ENCODE measurements at places on chromosomes 4 and X.

- no peak for DNase-seq
Measured at GRCh38 chr4:100124715-100125114, 65.6 kb downstream of the DDIT4L start.

GRCh38 chrX:21705225-21705624 lies 47.1 kb upstream of the KLHL34 start:
- DNase-seq, result no peak

- DNase-seq, result no peak
Measured at GRCh38 chr4:1294891-1295290, 5.2 kb downstream of the MAEA start.

DNA sequence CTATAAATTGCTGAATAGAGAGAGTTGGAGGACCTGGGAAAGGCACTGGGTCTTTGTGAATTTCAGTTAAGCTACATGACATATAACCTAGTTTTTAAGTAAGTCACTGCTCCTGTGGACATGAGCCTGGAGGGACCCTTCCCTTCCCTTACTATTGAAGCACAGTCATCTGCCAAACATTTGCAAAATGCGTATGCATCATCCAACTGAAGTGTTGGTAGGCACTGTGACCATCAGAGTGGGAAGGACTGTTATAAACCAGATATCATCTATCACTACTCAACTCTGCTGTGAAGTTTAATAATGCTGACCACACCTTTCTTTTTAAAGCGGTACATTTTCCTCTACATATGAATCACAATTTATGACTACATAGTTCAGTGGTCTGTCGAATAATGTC lies 5.2 kb downstream of the GABRA3 start:
- DNase-seq, result no peak

- DNase-seq, result no peak
Measured at GRCh38 chr4:85166318-85166717, 199.8 kb upstream of the WDFY3 start.

- no peak for DNase-seq
Measured at GRCh38 chr4:13365195-13365594, 118.9 kb downstream of the RAB28 start.

GRCh38 chr4:5933996-5934831 lies 41.3 kb upstream of the CRMP1 start:
- no peak for DNase-seq

DNA sequence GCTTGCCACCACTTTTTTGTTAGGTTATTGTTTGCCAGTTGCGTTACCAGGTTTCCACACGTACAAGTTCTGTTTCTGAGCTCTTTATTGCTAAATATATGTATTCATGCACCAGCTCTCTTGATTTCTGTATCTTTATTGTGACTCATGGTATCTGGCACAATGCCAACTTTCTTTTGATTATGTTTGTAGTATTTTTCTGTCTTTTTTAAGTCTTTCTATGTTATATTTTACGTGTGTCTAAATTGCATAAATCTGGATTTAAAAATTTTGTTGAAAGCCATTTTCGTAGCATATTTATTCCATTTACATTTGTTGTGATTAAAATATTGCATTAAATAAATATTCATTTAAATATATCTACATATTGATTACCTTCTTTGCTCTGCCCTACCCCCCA lies 73.8 kb downstream of the KDM6A start:
- no peak for DNase-seq

- DNase-seq, result no peak
Measured at GRCh38 chrX:97367125-97367524, 483.4 kb downstream of the RPA4 start.

- no peak for DNase-seq
Measured at GRCh38 chr4:3416821-3417221, 24.9 kb upstream of the HGFAC start.

DNA sequence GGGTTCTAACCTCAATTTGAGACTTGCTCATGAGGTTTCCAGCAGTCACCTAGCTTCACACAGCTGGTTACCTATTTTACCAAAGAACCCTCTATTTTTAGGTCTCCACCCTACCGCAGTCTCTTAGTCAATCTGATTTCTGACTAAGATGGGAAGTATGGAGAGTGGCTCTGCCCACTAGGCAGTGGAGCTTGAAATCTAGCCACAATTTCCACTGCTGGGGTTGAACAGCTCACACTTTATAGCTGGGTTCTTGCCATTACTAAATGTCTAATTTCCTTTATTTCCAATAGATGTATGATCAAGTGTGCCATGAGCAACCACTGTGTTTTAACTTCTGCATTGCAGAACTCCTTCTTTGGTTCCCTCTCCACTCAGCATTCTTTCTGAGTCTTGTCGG lies 43.1 kb downstream of the GASK1B start:
- DNase-seq, result no peak

DNA sequence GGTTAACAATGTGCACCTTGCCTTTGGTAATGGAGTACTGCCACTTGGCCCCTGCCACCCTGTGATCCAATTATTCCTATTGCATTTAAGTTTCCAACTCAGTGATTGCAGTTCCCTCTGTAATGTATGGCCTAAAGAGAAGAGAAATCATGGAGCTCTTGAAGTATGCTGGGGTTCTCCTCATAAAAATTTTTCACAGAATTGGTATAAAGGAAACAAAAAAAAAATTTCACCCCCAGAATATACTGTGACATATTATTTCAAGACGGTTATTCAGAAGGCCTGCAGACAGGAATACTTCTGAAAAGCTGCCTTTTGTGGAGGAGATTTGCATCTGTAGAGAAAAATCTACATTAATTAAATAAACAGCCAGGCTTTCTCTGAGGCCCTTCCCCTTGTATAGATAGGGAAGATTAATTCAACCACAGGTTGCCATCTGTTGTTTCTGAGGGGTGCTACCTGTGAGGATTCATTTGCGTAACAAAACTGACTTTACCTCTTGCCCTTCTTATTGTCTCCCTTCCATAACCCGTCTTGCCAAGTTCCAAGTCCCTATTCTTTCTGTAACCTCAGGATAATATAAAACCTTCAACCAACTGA lies 94.8 kb upstream of the LANCL3 start:
- DNase-seq, result no peak

- no peak for DNase-seq
Measured at GRCh38 chrX:101223226-101223625, 3.6 kb downstream of the DRP2 start.

DNA sequence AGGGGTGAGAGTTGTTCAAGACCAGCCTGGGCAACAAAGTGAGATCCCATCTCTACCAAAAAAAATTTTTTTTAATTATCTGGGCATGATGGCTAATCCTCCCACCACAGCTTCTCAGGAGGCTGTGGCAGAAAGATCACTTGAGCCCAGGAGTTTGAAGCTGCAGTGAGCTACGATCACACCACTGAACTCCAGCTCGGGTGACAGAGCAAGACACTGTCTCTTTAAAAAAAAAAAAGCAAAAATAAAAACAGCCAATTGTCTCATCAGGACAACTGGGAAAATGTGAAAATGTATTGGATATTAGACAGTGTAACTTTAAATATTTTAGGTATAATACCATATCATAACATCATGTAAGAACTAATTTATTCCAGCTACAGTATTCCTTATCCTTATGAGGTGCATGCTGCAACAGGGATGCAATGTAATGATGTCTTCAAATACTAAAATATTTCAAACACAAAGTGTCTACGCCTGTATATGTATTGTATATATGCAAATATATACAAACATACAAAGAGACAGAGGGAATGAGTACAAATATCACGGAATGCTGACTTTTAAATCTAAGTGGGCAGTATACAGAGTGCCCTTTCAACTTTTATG lies 17.2 kb downstream of the FAM13A start:
- DNase-seq, result no peak

DNA sequence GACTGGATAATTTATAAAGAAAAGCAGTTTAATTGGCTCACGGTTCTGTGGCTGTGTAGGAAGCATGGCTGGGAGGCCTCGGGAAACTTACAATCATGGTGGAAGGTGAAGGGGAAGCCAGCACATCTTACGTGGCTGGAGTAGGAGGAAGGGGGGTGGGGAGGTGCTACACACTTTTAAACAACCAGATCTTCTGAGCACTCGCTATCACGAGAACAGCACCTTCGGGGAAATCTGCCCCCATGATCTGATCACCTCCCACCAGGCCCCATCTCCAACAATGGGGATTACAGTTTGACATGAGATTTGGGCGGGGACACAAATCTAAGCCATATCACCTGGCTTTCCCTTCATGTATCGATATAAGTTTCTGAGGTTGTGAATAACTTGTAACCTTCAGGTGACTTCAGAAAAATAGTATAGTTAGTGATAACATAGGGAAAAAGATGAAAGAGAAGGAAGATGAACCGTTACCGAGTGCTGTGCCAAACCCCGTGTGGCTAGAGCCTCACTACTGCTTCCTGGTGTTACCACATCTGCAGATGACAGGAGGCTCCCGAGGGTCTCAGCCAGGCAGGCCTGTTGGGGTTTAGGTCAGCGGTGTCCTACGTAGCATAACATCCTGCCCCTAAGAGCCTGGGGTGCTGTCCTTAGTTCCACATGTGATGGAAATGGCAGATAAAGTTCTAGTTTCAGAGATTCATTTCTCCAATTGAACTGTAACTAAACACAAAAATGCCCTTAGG lies 103.5 kb downstream of the TNIP2 start:
- no peak for DNase-seq

- no peak for DNase-seq
Measured at GRCh38 chr4:1797861-1798579, 4.9 kb downstream of the FGFR3 start.

DNA sequence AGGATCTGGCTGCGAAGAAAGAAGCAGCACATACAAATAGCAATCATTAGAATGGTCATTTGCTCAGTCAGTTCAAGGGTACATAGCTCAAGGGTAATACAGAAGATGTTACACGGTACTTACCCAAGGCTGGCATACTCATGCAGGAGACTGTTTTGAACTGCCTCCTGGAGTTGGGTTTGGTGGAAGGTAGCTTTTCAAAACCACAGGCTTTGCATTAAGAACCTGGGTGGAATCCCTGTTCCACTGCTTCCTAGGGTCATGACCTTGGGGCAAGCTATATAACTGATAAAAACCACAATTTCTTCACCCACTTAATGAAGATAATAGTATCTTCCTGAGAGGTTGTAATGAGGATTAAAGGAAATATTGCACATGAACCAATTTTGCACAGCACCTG lies 36.5 kb downstream of the TBC1D9 start:
- DNase-seq, result no peak

DNA sequence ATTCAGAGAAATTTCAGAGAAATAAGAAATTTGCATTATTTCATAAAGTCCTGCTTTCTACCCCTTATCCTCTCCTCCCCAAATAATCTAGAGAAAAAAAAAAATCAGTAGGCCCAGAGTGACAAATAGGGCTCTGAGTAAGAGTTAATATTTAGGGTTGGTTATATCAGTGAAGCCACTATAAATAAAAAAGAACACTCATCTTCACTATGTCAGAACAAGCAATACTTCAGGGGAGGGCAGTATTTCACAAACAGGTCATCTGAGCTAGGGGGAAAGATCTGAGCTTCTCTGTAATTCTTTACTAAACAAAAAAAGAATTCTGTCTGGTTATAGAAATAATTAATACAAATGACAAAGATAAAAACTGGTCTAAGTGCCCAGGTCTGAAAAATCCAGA lies 39.4 kb downstream of the PDE5A start:
- DNase-seq, result no peak

- DNase-seq, result no peak
Measured at GRCh38 chrX:68922013-68922412, 93.2 kb downstream of the EFNB1 start.

DNA sequence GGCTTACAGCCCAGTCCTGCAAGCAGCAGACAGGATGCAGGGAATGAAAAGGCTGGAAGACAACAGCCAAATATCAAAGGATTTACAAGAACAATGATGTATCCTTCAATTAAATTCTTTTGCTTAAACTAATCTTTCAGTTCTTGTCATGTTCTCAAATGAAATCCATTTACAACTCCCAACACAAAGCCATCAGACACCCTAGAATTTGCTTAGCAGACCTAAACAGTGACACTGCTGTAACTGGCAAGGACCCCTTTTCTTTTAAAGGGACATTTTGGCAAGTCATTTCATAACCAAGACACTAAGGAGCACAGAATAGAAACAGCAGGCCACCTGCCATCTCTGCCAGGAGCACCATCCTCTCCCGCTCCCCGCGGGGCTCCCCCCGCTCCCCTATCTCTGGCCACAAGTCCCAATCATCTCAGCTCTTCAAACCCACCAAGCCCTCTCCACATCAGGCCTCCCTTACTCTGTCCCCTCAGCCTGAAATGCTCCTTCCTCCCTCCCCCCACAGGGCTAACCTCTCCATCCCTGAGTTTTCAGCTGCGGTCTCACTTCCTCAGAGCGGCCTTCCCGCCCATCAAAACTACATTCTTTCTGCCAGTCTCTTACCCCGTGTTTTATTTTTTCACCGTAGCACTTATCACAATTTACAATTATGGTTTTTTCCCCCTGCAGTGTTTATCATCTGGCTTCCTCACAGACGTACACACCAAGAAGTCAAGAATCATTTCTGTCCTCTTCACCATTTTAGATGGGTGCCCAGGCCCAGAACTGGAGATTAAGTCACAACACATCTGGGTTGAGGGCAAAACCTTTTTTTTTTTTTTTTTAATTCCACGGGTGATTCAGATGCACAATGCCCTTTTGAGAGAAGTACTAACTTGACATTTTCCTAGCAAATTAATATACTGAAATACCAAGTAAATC lies 45.8 kb downstream of the TSPAN5 start:
- no peak for DNase-seq

DNA sequence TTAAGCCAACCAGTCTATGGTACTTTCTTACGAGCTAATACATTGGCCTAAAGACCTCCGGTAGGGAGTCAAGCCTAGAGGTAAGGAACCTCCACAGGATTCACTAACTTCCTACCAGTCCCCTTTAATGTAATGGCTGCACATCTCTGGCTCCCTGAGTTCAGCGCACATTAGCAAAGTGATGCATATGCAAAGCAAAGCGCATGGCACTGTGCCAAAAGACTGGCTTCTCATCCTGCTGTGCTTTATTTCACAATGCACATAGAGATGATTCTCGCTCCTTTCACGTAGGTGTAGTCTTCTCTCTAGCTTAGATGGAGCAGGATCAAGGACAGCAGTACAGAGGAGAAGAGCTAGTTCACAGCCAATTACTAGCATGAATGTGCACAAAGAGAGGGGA lies 14.6 kb upstream of the CLTRN start:
- DNase-seq, result no peak

- DNase-seq, result no peak
Measured at GRCh38 chrX:47706575-47706974, 47.6 kb upstream of the UXT start.

DNA sequence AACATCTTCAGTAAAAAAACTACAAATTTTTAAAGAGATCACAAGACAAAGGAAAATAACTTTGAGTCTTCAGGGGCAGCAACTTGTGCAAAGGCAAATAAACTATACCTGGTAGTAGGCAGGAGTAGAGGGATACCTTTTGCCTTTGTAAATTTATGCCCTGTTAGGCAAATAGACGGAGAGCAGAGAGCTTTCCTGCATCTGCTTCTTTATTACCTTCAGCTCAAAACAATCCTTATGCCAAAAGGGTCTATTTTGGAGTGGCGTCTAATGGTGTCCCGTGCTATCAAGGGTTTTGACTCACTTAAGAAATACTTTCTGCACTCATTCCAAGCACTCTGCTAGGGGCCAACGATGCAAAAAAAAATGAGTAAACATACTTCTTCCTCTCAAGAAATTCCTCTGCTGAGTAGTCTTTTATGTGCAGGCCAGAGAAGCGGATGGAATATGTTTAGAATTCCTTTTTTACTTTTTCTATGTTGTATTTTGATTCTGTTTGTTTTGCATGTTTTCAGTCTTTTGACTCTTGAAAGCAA lies 131.9 kb downstream of the ANXA5 start:
- no peak for DNase-seq

GRCh38 chrX:87679849-87680248 lies 162.2 kb downstream of the KLHL4 start:
- no peak for DNase-seq

- DNase-seq, result no peak
Measured at GRCh38 chrX:53813670-53814440, 127.3 kb upstream of the HUWE1 start.

Measured in activated gamma-delta T cell (primary cell).